ENCODE measurements at places on chromosomes 6 and 20.

- DNase-seq = peak; percentile 94
Observed at GRCh38 chr6:117498159-117498558, 15.7 kb downstream of the DCBLD1 start.

DNA sequence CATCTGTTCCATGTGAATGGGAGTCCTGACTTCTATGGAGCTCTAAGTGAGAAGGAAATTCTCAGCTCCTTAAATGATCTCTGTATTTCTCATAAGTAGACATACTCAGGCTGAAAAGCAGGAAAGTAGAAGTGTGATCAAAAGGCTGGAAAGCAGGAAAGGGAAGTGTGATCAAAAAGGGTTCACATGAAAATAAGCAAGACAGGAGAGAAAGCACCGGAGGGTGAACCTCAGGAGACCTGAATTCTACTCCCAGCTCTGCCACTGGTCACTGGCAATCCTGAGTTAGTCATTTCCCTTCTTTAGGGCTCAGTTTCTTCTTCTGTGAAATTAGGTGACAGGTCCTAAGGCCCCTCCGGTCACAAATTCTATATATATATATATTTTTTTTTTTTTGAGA lies 55.5 kb upstream of the TRERF1 start:
- DNase-seq = no peak

DNA sequence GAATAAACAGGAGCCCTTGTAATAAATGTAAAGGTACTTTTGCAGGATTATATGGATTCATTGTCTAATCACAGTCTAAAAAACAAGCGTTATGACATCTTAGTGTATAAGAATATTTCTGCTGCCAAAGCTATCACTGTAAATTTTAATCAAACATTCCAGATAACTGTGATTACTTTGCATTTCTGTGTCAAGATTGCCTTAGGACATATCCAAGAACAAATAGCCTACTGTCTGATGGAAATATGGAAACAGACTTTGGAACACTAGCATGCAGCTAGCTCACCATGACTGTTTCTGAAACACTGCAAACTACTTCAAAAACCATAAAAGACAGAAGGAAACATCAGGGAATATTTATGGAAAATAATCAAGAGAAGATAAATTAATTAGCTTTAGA lies 248.7 kb upstream of the ASCC3 start:
- DNase-seq = no peak

GRCh38 chr20:57756213-57756612 lies 46.4 kb upstream of the PMEPA1 start:
- no peak for DNase-seq

DNA sequence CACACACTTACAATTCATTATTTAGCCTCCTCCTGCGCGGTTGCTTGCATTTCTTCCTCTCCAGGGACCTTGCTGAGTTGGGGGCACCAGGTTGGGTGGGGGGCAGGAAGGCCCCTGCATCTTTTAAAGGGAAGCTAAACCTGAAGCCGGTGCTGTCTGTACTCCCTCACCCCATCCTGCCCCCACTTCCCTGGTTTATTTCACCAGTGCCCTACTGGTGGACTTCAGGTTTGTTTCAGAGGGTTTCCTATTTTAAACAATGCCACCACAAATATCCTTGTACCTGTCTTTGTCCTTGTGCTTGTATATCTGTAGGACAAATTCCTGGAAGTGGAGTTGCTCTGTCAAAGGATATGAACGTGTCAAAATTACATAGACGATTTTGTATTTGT lies 21.0 kb downstream of the PTK7 start:
- DNase-seq = no peak

DNA sequence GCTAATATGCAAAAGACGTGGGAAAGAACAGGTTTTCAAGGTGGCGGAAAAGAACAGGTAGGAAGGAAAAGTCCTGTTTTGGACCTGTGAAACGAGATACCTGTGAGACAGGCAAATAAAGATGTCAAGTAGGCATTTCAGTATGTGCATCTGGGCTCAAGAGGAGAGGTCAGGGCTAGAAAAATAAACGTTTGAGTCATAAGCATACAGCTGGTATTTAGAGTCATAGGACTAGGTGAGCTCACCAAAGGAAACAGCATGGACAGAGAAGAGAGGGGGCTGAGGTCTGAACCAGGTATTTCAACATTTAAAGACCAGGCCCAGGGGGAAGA lies 14.9 kb downstream of the MTFR2 start:
- DNase-seq = peak; percentile 46

DNA sequence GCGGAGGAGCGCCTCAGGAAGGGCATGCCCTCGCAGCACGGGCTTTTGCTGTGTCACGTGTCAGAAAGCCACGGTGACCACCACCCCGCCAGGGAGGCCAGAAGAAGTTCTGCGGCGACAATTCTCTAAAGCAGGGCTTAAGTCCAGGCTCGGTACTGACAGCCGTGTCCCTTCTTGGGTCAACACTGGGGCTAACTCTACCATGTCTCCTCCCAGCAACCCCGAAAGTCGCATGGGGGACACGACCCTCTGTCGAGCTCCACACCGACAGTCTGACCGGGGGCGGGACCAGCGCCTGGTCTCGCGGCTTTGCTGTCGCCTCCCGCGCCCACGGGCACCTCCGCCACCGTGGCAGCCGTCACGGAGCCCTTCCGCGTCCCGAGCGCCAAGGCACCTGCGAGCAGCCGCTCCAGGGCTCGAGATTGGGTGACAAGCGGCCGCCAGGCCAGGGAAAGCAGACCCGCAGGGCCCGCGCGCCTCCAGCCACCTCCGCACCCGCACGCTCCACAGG lies 534 bp downstream of the NANP start:
- DNase-seq = no peak

- DNase-seq = peak; percentile 82
Observed at GRCh38 chr6:71250099-71250602, 38.5 kb upstream of the OGFRL1 start.

- no peak for DNase-seq
Observed at GRCh38 chr20:58136149-58136484, 92.3 kb downstream of the ANKRD60 start.

- peak; percentile 52 for DNase-seq
Observed at GRCh38 chr6:71496018-71496721, 207.6 kb downstream of the OGFRL1 start.

DNA sequence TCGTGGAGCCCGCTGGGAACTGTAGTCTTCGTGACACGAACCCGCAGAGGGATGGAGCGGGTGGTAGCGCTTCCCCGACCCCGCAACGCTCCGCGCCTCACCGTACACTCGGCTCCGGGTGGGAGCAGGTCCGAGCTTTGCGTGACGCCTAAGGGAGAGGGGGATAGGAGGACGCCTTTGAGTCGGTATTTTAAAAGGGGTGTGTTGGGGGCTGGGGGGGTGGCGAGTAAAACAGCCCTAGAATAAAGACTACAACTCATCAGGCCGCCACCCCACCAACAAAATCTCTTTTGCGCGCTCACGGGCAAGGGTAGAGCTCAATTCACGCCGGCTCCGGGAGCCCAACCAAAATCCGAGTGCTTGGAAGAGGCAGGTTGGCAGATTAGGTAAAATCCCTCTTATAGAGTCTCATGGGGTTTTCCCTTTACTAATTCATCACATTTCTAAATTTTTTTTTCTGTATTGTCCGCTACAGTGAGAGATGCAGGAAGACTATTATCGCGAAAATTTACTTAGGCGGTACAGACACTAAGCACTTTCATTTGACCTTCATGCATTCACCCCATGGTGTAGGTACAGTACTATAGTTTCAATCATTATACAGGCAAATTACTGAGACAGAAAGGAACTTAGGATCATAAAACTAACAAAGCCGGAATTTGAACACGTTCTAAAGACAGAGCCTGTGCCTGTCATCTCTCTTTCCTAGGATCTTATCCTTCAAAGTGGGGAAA lies 706 bp upstream of the SNX14 start:
- DNase-seq = no peak

- DNase-seq = no peak
Observed at GRCh38 chr20:23290761-23291574, 59.6 kb upstream of the NXT1 start.

Measured in HT1080 (cell line).